ENCODE measurements at places on chromosomes 12 and 14.
A peak's percentile ranks its signal among the peaks of the same experiment; 100 is the strongest.

GRCh38 chr14:52286661-52287649 lies 19.5 kb downstream of the PTGDR start:
- DNase-seq = no peak

GRCh38 chr12:21879312-21879711 lies 61.9 kb downstream of the ABCC9 start:
- no peak for DNase-seq

GRCh38 chr12:58206876-58207275 lies 265.5 kb downstream of the ATP23 start:
- no peak for DNase-seq

- DNase-seq = no peak
Measured at GRCh38 chr14:71583194-71583593, 349.0 kb upstream of the RGS6 start.

- no peak for DNase-seq
Measured at GRCh38 chr12:98465950-98466602, 49.3 kb upstream of the TMPO start.

- DNase-seq = no peak
Measured at GRCh38 chr14:93126111-93126510, 10.4 kb upstream of the ITPK1 start.

DNA sequence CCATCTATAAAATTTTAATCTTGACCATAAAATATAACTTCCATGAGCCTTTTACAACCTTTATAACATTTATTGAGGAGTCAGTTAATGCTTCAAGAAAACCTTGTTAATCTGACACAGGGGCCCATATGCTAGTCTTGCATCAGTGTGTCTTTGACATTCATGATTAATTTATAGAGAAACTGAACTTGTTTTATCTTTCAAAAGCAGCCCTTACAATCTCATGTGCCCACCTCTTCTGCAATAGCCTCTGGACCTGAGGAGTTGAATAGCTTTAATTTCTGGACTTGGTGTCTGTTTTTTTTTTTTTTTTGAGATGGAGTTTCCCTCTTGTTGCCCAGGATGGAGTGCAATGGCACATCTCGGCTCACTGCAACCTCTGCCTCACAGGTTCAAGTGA lies 8.6 kb upstream of the LPCAT3 start:
- DNase-seq = no peak

- no peak for DNase-seq
Measured at GRCh38 chr14:94494085-94494484, 15.2 kb downstream of the SERPINA12 start.

GRCh38 chr12:49369411-49370145 lies 2.3 kb downstream of the SPATS2 start:
- DNase-seq = no peak

DNA sequence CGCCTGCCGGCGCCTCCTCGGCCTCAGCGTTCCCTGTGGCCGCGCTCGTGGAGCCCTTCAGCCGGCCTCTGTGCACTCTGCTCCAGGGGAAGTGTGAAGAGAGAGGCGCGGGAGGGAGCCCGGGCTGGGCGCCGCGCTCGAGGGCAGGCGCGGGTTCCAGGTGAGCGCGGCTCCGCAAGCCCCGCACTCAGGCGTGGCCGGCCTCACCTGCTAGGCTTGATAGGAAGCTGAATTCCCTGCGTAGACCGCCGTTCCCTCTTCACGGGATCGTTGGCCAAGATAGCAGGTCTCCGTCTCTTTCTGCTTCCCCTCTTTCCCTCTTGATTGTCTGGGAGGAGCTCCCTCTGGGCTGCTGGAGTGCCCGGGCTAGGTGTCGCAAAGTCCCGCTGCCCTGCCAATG lies 89.7 kb downstream of the ASCL4 start:
- DNase-seq = no peak

DNA sequence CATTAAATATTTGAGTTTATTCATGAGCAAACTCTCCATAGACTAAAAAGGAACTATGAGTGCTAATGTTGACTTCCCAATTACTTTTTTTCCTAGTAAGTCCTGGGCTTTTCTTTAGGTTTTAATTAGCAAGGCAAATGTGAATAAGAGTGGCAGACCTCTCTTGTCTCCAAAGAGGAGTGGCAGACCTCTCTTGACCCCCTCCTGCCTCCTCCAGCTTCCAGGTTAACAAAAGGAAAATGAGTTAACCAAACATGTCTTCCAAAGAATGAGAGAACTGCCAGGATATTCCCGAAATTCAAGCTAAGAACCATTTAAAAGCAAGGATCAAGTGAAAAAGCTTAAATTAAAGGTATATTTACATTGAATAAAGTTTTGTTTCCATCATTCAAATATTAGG lies 253.2 kb downstream of the MDGA2 start:
- no peak for DNase-seq

DNA sequence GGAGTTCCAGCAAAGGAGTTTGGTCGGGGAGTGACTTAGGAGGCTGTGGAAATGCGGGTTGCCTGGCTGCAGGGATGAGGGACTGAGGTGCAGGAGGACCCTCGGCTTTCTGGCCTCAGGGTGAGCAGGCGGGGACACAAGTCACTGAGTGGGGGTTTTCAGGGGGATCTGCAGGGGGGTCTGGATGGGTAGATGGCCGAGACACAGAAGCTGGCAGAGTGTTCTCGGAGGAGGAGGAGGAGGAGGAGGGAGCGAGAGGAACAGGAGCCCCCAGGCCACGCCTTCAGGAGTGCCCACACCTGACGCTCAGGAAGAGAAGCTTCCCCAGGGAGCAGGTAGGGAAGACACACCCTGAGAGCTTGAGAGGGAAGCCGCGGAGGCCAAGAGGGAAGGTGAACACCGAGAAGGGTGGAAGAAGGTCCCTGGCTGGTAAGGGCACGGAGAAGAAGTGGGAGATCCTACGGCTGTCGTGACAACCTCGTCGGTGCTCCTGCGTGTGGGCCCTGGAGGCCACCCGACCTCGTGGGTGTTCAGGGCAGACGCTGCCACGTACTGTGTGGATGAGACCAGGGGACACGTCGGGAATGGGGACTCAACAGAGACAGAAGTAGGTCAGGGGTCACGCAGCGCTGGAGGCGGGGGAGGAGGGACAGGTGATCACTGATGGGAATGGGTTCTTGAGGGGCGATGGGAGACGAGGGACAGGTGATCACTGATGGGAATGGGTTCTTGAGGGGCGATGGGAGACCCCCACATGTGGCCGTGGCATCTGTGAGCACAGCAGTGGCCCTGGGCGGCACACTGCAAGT lies 109.4 kb downstream of the PIWIL1 start:
- DNase-seq = no peak

DNA sequence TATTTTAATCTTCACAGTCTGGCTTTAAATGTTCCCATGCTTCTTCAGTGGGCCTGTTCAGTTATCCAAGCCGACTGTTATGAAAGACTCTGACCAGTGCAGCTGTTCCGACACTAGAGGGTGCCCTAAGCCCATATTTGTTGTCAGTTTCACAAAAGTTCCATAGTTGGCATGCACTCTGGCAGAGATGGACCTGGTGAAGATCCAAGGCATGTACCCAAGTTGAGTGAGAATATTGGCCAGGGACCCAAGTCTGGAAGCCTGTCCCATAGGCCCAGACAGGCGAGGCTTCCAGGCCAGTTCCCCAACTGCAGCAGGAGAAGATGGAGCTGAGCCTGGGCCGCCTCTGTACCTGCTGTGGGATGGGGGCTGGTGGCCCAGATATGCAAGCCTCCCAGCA lies 27.4 kb upstream of the GUCY2C start:
- DNase-seq = peak; percentile 39

DNA sequence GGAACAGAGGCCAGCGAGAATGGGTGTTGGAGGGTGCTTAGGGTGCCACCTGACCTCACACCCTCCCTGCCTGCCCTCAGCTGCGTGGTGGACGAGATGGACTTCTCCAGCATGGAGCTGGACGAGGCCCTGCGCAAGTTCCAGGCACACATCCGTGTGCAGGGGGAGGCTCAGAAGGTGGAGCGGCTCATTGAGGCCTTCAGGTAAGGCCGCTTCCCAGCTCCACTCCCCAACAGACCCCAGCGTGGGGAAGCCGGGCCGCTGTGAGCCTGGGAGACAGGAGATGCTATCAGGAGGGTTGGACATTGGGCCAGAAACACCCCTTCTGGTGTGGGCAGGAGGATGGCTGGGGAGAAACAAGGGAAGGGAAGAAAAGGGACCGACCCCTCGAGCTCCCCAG lies 57.0 kb downstream of the SLC6A12 start:
- DNase-seq = no peak

- no peak for DNase-seq
Measured at GRCh38 chr14:52079239-52079959, 10.5 kb upstream of the NID2 start.

GRCh38 chr12:105214670-105215375 lies 21.2 kb downstream of the APPL2 start:
- no peak for DNase-seq

GRCh38 chr12:106303202-106303820 lies 778 bp downstream of the TCP11L2 start:
- DNase-seq = peak; percentile 77

GRCh38 chr12:30108666-30109065 lies 324.9 kb upstream of the TMTC1 start:
- no peak for DNase-seq

DNA sequence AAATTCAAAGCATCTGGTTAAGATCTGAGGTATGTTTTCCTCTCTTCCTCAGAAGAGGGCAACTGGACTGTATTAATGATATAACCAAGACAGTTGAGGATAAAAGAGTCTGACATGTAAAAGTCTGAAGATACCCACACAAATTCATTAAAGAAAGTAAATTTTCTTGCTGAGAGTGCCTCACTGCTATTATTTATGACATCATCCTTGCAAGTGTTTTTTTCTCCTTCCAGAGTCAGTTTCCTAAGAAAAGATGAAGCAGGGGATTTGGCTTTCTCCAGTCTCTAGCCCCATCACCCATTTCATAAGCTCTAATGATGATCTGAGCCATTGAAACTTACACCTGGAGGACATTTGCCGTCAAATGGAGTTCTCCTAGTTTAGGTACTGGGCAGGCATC lies 21.0 kb upstream of the MYBPC1 start:
- DNase-seq = no peak

- no peak for DNase-seq
Measured at GRCh38 chr14:103023881-103024473, 33.4 kb downstream of the CDC42BPB start.

DNA sequence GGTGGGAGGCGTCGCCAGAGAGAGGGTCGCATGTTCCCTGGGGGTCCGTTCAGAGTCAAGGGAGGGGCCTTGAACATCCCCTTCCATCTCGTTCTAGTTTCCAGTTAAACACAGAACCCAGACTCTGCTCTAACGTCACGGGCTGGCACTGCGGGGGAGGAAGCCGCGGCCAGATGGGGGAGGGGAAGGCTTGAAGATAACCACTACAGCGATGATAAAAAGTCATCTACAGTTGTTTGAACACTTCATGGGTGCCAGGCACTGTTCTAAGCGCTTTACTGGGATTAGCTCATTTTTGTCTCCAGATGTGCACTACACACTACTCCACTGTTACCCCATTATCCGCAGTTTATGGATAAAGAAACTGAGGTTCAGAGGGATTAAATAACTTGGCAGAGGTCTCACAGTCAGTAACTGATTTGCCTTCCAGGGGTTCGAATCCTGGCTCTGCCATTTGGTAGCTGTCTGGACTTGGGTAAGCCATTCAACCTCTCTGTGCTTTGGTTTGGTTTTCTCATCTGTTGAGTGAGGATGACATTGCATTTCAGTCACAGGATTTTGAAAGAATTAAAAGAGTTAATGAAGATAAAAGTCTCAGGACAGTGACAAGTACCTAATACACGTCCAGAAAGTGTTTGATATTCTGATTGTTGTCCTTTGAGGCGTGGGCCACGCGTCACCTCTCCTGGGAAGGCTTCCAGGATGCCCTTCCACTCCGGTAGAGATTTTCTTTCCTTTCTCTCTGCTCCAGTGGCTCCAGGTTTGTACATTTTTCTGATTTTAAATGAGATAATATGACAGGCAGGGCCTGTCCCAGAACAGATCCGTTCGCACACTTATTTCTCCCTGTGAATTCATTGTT lies 798 bp upstream of the RASAL1 start:
- peak; percentile 51 for DNase-seq

GRCh38 chr12:57717131-57717530 lies 21.4 kb downstream of the AGAP2 start:
- DNase-seq = no peak

GRCh38 chr12:45273717-45274271 lies 57.9 kb downstream of the ANO6 start:
- no peak for DNase-seq

DNA sequence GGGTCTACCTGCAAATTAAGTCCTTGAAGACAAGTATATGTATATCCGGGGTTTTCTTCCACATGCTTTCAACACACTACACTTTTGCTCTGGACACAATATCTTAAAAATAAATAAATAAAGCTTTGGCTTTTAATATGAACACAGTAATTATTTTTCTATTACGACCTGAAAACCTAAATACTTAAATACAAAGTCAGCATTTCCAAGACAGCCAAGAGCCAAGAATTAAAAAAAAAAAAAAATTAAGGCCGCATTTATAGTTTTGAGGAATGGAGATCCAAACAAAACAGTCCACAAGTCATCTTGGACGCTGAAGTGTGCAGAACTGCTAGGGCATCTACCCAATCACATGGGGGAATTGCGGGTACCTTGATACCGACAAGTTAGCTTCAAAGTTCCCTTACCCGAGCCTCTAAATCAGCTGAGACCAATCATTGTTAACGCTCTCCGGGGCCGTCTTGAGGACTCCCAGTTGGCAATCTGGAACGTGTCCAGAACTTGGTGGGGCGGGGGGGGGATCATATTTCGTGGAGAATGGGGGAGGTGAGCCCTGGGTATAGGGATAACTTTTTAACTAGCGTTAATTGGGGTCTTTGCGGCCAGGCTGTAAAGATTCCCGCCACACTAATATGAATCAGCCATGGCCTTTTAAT lies 731 bp upstream of the PCNX4 start:
- DNase-seq = no peak

DNA sequence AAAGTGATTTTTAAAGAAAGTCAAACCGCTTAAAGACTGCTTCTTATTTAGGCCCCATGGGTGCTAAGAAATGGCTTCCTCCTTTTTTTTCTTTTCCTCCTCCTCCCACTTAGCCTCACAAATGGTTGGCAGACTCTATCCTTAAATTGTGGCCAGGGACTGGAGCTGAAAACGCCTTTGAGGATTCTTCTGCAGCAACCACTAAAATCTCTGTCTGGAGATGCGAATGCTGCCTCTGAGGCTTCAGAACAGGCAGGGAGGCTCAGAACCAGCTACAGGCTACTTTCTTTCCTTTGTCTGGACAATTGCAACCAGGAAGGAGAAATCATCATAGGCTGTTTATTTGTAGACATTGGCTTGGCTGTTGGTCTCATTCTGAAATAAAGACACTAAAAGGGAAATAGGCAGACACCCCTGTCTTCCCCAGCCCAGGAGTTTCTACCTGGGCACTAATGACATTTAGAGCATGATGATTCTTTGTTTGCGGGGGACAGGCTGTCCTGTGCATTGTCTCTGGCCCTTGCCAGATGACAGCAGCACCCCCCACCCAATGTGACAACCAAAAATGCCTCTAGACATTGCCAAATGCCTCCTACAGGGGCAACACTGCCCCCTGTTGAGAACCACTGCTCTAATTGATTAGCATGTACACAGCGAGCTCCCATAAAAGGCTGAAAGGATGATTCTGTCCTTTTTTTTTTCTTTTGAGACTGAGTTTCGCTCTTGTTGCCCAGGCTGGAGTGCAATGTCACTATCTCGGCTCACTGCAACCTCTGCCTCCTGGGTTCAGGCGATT lies 50.3 kb downstream of the MAP1LC3B2 start:
- DNase-seq = no peak

- DNase-seq = no peak
Measured at GRCh38 chr12:88393017-88393767, 187.1 kb downstream of the KITLG start.
